ENCODE measurements at places on chromosomes 7 and 10.

DNA sequence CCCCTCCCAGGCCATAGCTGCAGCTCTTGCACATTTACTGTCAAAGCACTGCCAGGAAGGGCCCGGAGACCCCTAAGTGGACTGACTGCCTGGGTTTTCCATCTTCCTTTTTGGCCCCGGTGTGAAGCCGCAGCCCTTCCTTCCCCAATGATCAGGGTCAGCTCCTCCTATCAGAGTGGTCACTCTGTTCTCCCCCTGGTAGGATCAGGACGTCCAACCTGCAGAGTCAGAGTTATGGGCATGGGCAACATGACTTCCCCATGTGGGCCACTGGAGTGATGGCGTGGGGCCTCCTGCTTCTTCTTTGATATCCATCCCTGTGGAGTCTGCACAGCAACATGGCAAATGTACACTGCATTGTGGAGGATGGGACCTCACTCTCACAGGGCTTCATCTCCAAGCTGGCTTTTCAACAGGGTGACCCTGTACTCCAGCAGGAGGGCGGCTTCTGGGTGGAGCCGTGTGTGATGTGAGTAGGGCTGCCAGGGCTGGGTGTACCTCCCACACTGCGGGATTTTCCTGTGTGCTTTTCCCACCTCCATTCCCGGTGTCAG is 6.4 kb upstream of the RAMP3 start:
- DNase-seq, result no peak

- DNase-seq, result no peak
Measured at GRCh38 chr7:68892236-68892635, 706.0 kb upstream of the AUTS2 start.

DNA sequence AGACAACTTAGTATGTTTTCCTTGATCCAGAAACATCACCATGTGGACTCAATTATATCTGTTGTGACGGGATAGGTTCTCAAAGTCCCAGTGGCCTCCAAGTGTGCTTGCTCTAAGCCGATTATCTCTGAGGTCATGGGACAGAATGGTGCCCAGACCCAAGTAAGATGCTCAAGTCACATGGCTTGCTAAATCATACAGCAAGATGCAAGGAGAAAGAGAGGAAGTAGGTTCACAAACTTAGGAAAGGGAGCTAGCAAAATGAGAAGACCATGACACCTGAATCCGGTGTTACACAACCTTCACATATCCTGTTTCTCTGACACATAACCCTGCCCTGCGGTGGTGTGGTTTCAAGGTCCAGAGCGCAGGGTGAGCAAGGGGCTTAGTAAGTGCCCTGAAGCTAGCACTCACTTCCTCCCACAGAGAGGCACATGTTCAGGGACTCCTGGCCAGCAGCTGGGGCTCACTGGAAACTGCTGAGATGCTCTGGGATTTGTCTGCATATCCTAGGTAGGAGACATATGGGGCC is 590.9 kb upstream of the ANKRD30A start:
- no peak for DNase-seq

DNA sequence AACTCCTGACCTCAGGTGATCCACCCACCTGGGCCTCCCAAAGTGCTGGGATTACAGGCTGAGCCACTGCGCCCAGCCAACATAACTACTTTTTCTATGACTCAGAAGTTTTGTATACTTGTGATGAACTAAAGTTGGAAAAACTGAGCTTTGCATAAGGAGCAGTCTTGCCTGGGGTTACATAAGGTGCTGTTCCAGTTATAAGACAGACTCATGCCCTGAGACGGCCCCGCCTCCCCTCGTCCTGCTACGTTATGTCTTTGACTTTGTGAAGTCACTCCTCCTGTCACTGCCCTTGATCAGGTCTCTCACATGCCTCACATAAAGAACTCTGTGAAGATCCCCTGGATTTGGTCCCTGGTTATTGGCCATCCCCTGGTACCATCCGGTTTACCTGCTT is 40.4 kb upstream of the OPN4 start:
- DNase-seq, result no peak

DNA sequence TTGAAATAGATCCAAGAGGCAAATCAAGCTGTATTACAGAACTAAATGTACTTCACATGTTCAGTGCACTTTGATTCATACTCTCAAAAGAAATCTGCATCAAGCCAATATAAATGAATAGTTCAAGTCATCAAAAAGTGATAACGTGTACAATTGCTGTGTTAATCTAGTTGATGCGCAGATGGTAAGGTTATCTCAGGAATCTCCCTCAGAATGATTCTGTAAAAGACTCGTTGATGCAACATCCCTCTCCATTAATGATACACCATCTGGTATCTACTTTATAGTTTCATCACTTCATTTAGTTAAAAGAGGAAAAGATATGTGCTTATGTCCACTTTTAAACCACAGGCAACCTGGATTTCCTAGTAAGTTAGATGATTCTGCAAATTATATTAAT is 200.6 kb downstream of the CHCHD3 start:
- no peak for DNase-seq

GRCh38 chr10:14958872-14959220 is 342 bp upstream of the MEIG1 start:
- DNase-seq, result no peak

- DNase-seq, result no peak
Measured at GRCh38 chr7:153381275-153382040, 621.9 kb downstream of the ACTR3B start.

- DNase-seq, result no peak
Measured at GRCh38 chr7:30171766-30172447, 37.1 kb downstream of the MTURN start.

GRCh38 chr10:103546401-103546800 is 52.9 kb downstream of the NEURL1 start:
- DNase-seq, result no peak

GRCh38 chr10:123213192-123213591 is 59.0 kb downstream of the BUB3 start:
- no peak for DNase-seq

DNA sequence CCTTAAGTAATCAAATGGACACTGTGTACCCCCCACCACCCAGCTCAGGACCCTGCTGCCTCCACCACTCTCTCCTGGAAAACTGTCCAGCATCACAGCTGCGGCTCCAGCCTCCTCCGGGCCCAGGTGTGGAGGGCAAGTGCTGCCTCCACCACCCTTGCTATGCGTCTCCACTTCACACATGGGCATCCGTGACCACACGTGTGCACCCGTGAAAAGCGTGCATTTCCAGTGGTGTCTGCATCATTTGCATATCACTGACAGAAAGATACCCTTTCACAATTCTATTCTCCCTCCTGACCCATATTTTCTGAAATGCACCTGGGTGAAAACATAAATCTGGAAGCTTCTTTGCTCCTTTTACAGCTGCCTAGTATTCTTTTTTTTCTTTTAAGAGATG is 89.7 kb upstream of the PDGFA start:
- no peak for DNase-seq

DNA sequence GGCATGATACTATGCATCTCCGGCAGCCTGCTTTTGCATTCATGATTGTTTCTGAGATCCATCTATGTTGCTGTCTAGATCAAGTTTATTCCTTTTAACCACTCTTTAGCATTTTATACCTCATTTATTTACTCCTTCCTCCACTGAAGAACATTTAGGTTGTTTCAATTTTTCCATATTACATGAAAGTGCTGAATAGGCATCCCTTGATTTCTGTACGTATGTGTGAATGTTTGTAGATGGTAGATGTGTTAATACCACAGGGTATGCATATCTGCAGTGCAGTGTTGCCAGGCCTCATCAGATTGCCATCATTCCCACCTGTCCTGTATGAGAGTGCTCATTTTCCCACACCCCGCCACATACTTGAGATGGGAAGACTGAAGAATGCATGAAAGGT is 13.9 kb downstream of the ARPC1A start:
- DNase-seq, result no peak

GRCh38 chr10:93115661-93116383 is 42.1 kb downstream of the CYP26A1 start:
- DNase-seq, result peak; percentile 1

DNA sequence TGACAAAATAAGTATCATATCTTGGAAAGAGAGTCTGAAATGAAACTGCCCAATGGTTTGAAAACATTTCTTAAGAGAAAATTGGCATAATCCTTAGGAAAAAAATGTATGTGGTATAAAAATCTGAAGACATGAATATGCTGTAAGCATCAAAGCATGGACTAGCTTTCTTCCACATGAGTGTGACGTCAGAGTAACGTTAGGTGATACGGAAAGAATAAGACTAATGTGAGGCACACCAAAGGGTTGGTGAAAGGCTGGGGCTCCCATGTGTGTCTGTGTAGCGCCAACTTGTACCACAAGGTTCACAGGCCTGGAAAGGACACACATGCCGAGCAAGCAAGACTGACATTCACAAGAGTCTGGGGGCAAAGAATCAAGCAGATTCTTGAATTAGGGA is 238.1 kb upstream of the GLI3 start:
- no peak for DNase-seq

DNA sequence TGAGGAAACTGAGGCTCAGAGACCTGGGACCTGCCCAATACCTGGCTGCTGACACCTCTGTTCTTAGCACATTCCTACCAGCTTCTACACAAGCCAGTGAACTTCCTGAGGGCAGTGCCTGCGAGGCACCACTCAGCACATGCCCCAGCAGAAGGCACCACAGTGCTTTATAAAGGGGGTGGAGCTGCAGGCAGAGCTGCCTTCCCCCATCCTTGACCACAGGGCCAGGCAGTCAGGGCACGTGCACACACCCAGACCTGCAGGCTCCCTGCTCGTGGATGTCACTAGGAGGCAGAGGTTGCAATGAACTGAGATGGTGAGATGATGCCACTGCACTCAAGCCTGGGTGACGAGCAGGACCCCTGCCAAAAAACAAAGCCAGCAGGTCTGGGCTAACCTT is 39.2 kb upstream of the TUBB8 start:
- DNase-seq, result no peak

DNA sequence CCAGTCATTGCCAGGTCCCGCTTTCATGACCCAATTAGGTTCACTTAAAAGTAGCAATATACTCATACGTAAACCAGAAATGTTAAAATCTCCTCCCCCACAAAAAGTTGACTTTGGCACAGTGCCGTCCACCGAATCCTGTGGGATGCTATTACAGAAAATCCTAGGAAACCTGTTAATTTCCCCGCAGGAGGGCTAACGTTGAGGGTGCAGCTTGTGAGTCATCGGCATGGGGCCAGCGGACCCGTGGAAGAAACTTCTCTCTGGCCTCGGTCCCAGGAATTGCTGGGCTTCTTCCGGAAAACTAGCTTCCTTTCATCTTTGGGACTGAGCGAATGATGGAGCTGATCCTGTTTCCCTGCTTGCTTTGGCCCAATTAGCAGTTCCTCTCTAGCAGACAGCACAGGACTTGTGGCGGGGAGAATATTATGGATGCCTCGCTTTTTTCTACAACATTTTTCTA is 13.5 kb downstream of the CRYGN start:
- DNase-seq, result no peak

All from NCI-H1930 (cell line).